HTR-8/SVneo (cell line): ENCODE measurements at places on chromosomes 12 and 14.

DNA sequence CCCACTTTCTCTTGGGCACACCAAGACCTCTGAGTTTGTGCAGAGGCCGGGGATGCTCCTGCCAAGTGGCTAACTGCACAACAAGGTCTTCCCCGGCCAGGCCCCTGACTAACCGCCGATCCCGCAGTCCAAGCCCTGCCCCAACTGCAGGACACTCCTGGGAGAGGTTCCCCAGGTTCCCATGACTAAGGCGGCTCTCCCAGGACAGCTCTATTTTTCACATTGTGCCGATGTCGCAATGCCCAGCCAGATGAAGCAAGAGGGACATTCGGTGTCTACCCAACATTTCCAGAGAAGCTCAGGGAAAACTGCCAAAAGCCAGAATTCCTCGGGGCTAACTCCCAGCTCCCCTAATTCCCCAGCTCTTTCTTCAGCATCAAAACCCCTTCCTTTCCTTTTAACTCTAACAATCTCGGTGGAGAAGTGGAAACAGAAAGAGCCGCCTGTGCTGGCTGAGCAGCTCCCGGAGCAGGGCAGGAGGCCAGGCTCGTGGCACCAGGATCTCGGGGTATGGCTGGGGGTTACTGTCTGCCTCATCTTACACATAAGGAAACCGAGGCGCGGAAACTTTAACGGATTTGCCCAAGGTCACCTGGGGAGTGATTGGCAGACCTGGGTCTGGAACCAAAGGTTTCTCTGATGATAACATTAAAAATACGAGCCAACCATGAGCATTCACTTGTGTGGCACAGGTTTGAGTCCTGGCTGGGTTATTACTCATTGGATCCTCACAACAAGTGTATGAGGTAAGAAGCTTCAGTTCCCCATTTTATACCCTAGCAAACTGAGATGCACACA is 318.2 kb downstream of the BCL11B start:
- DNase-seq = no peak

DNA sequence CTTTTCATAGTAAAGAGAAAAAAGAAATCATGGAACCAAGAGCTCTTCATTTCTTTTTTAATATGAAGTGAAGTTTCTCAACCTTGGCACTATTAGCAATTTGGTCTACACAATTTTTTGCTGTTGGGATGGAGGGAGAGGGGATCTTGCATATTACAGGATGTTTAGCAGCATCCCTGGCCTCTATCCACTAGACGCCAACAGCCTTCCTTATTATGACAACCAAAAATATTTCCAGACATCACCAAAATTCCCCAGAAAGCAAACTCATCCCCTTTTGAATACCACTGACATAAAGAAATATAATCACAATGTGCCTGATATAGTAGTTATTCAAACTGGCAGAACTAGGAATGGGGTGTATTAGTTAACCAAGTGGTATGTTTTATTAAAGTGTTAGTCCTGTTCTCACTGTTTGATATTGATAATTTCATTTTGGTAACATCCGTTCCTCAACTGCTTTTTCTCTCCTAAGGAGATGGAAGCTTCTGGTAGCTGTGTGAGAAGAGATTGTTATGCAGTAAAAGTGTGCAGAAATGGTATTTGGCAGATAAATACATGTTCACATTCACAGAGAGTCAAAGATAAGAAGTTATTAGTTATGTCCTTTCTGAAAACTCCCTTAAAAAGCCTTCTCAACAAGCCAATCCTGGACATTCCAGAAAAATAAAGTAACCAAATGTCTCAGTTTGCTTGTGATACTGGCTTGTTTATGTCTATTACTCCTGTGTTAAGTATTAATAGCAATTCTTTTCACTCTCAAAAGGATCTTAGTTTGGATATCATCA is 699.9 kb downstream of the C12orf50 start:
- DNase-seq = no peak

DNA sequence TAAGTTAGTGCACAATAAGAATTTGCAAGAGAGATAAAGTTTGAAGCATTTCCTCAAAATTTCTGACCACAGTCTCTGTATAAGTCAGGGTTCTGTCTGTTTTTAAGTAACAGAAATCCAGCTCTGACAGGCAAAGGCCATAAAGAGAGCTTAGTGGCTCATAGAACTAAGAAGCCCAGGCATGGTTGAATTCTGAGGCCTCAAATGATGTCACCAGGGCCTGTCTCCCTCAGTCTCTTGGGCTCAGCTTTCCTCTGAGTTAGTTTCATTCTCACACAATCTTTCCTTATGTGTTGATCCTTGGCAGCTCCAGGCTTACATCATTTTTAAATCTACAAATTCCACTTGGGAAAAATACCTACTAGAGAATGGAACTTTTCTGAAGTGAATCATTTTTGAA is 173.4 kb upstream of the ATP2B1 start:
- no peak for DNase-seq

GRCh38 chr12:65238609-65239008 is 39.9 kb upstream of the MSRB3 start:
- DNase-seq = no peak

GRCh38 chr12:93020631-93021597 is 91.8 kb upstream of the EEA1 start:
- no peak for DNase-seq

DNA sequence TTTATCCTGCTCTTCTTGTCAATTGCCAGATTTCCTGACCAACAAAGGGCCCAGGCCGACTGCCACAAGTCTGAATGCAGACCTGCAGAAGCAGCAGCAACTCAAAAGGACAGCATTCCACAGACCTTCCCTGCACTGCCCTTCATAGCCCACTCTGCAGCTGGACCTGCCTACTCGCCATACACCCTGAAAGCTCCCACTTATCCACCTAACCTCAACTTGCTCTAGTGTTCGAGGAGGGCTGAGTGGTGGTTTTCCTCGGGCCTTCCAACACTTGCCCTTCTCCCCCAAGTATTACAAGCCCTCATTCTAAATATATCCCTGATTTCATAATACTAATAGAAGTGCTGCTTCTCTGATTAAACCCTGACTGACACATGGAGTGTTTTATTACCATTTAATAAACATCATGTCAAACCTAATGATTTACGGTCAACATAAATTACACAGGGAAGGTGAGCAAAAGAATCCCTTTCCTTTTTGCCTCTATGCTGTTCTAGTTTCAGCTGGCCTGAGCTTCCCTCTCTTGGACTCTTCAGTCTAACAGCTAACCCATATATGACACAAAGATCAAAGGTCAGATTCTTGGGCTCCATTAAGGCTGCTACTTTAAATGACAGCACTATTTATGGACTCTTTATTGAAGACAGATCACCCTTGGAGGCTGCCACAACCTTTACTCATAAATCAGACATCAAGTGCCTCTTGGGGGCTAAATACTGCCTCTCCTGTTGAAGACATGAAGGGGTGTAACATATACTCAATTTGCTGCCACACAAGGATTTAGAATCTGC is 1546.9 kb upstream of the TMEM132C start:
- no peak for DNase-seq

DNA sequence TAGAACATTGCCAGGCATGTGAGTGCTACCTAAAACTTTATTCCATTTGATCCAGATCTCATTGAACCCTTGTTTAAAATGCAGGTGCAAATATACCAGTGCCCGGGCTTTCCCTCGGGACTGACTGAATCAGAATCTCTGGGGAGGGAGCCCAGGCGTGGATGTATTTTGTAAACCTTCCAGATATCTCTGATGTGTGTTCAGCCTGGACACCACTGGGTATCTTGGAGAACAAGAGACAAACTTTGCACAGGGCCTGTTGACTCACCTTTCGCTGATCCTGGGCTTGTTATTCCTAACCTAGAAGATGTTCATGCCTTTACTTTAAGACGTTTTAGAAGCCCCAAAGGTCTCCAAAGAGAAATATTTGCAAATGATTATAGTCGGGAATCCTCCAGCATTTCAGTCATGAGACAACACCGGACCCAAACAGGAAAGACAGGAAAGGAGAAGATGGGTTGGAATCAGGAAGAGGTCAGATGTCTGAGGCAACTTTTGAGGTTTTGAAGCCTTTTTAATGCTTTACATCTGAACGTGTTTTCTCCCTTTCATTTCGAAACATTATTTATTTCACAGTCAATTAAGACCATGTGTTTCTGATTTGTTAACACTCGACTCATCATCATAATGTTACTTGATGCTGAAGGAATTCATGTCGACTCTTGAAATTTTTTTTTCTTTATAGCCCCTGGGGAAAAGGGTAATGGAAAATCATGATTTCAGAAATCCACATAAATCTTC is 118.6 kb downstream of the PLXNC1 start:
- DNase-seq = no peak

GRCh38 chr14:22664261-22664660 is 20.1 kb upstream of the OR6J1 start:
- DNase-seq = no peak

DNA sequence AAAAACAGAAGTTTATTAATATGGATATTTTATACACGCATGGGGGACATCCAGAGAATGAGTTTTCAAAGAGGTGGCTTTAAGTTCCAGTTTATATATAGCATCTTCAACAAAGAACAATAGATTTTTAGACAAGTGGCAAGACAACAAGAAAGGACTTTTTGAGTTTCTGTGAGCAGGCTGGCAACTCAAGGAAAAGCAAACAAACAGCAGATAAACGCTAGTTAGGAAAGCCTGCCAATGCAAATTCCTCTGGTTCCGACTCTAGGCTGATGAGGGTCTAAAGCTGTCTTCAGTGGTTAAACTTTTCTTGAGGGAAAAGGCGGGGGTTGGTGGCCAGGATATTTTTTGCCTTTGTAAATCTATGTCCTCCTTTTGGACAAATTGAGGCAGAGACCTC is 78.4 kb upstream of the EEA1 start:
- no peak for DNase-seq

GRCh38 chr12:130538343-130539095 is 177.6 kb downstream of the RIMBP2 start:
- no peak for DNase-seq

DNA sequence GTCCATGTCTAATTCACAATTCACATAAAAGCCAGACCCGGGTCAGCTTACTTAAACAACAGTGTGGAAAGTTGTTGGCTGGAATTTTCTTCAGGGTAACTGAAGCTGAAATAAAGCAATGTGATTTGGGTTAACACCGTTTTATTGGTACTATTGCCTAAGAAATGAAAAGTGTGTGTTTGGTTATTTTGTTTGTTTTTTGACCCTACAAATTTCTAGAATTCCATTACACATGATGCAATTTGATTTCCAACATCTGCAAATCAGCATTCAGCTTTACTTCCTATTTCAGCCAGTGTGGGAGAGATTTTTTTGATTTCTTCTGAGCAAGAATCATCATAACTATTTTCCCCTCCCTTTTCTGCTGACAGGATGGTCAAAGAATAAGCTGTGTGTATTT is 45.7 kb upstream of the CLMN start:
- DNase-seq = no peak

DNA sequence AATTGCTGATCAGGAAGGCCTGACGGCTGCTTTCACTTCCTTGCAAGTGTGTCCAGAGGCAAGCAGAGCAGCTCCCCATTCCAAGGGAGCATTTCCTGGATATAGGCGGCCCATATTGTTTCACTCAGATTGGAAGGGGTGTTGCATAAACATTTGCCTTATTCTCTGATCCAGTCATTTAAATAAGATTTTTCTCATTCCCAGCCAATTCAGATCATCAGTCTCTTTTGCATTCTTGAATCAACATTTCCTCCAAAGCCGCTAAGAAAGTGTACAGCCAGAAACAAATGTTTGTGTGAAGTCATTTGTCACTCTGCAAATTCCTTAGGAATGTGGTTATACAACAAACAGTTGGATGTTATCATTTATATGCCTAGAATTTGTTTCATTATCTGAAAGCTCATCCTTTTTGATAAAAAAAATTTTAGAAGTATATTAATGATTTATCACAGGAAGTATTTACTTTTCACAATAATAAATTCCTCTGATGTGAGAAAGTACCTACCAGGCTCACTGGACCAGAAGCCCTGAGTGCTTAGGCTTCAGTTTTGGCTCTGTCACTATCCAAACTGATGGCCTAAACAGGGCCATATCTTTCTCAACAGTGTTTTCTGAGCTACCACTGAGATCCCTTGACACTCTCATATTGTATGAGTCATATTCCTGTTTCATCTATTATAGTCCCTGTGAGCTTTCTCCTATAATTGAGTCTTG is 379.6 kb downstream of the CCDC91 start:
- no peak for DNase-seq

GRCh38 chr12:108526482-108527165 is 11.5 kb downstream of the FICD start:
- no peak for DNase-seq

DNA sequence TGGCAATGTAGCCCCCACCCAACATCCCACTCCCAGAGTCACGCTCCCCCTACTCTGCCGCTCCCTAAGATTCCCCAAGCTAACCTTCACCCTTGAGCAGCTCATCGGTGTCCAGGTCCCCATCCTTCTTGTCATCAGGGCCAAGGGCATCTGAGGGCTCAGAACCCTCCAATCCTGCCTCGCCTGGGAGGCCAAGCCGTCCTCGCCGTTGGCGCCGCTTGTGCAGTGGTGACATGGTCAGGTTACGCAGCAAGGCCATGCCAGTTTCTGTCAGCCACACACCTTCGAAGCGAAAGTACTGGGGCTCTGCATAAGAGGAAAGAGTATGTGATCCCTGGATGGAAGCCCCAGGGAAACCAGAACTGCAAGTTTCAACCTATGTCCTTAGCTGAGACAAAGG is 15.9 kb downstream of the KMT2D start:
- DNase-seq = no peak

DNA sequence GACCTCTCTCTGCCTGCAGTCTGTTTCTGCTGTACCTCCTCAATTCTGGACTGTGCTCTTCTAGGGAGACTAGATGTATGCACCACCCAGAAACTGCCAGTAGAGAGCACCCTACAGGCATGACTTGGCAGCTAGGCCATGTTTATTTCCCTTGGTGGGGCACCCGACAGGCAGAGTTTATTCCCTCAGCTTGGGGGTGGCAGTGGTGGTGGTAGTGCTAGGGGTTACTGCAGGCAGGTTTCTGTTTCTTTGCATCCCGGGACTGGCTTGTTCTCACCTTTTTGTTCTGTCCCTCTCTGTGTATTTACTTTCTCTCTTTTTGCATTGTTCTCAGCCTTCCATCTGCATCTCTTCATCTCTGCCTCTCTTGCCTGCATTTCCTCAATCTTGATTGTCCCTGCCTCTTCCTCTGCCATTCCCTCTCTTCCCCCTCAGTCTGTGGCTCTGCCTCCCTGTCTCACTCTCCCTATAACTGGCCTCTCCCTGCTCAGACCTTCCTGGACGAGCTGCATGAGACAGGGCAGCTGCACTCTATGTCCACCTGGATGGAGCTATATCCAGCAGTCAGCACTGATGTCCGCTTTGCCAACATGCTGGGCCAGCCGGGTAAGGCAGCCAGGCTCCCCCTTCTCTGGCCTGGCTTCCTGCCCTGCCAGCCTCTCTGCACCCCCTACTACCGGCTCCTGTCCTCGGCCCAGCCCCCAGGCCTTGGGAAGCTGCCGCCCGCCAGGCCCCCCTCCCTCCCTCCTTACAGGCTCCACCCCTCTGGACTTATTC is 13.8 kb downstream of the PRPF40B start:
- DNase-seq = peak; percentile 72

- no peak for DNase-seq
These were observed 113.5 kb downstream of the BTG1 start for GRCh38 chr12:92032101-92032500.

GRCh38 chr14:95557832-95558231 is 23.0 kb downstream of the GLRX5 start:
- DNase-seq = no peak

- DNase-seq = no peak
These were observed 4.5 kb downstream of the FOXA1 start for GRCh38 chr14:37590428-37591139.

- DNase-seq = peak; percentile 60
These were observed 8.5 kb downstream of the CTDSP2 start for GRCh38 chr12:57837864-57838562.

GRCh38 chr14:23028799-23029198 is 5.9 kb downstream of the PSMB5 start:
- DNase-seq = no peak
